SW 1271 (cell line): ENCODE measurements at places on chromosomes 7 and 10.

GRCh38 chr10:109933984-109934565 is 10.8 kb upstream of the XPNPEP1 start:
- no peak for DNase-seq

DNA sequence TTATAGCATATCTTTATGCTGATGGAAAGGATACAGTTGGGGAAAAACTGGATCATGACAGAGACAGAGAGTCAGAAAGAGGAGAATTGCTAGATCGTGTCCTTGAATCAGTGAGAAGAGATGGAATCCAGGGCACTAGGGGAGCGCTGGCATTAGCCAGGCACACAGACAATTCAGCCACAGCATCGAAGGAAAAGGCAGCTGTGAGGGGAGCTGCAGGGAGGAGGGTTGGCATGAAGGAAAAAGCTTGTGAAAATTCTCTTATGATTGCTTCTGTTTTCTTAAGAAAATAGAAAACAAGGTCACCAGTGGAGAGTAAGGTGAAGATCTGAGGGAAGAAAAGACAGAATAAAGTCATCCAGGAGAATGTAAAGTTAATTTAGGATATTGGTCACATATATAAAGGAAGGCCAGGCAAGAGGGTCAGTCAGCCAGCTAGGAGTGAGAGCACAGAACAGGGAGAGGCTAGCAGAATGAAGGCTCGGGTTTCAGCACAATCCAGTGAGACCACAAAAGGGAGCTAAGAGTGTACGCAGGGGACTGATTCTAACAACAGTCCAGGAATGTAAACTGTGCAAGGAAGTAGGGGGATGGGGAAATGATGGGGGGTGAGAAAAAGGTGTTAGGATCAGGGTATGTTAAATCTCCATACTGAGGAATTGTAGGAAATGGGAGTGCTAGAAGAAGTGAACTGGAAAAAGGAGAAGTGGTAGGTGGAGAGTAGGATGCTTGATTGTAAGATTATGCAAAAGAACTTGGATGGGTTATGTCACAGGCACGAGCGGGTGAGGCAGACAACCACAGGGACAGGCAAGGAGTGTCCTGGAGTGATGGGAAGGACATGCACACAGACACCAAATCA is 112.0 kb downstream of the RNF32 start:
- DNase-seq, result no peak

DNA sequence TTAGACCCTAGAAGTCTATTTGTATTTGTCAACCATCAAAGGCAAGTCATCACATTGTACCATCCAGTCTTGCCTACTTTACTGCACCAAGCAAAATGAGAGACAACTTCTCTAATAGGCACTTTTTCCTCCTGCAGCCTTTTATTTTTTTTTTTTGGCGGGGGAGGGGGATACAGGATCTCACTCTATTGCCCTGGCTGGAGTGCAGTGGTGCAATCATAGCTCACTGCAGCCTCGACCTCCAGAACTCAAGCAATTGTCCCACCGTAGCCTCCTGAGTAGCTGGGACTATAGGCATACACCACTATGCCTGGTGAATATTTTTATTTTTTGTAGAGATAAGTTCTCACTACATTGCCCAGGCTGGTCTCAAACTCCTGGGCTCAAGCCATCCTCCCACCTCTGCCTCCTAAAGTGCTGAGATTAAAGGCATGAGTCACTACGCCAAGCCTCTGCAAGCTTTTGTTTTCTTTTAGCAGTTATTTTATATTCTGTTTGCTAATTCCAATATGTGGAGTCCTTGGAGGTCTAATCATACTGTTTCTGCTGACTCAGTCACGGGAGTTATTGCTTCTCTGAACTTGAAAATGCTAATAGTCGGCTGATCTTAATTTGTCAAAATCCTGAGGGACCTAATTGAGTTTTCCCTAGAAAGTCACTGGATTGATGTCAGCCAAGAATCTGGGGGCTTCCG is 14.2 kb downstream of the KPNA7 start:
- no peak for DNase-seq

- DNase-seq, result no peak
Observed at GRCh38 chr10:35089611-35090161, 455 bp downstream of the CUL2 start.

- no peak for DNase-seq
Observed at GRCh38 chr7:36887233-36887632, 162.9 kb upstream of the AOAH start.

GRCh38 chr10:6579183-6579903 is 733 bp downstream of the PRKCQ start:
- DNase-seq, result no peak

DNA sequence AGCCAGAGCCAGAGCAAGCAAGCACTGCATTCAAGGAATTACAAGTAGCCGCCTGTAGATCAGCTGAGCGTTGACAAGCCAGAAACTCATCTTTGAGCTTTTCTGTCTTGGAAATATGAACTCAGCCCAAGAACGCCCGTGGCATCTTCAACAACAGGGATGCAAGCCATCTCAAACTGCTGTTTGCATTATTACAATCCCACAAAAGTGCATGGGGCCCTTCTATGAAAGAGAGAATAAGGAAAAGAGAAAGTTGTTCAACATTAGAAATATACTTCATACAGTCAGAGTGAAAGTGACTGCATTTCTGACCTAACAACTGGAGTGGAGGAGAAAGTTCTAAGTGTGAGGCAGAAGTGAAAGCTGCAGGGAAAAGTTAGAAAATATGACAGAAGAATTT is 6.5 kb downstream of the SGCE start:
- DNase-seq, result no peak

DNA sequence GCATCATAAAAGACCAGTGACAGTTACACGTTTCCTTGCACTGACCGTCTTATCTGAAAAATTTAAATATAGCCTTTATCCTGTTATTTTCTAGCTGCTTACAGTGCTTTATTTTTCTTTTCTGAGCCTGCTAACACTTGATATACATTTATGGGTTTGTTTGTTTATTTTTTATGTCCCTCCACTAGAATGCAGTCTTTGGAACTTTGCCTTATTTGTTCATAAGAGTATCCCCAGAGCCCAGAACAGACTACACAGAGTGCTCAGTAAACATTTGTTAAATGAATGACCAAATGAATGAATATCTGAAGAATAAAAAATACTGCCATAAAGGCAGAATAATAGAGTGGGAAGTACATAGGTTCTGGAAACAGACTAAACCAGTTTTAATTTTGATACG is 202.3 kb upstream of the LRRN3 start:
- DNase-seq, result no peak

GRCh38 chr10:909831-910230 is 21.7 kb downstream of the LARP4B start:
- DNase-seq, result no peak

DNA sequence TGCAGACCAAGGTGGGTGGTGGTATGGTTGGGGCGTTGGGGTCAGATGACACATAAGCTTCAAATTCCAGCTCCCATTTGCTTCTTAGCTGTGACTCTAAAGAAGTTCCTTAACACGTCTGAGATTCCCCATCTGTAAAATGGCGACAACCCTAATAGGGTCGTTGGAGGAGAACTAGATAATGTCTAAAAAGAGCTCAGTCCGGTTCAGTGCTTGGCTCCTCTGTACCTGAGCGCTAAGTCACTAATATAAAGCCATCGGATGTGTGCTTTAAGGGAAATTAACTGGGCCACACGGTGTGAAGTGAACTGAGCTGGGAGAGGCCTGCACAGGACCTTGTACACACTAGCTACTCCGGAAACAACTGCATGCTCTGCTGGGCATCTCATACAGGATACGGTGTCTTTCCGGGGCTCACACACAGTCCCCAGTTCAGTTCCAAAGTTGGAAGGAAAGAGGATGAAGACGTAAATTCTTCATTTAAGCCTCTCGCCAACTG is 476 bp upstream of the ZFYVE27 start:
- DNase-seq, result no peak

DNA sequence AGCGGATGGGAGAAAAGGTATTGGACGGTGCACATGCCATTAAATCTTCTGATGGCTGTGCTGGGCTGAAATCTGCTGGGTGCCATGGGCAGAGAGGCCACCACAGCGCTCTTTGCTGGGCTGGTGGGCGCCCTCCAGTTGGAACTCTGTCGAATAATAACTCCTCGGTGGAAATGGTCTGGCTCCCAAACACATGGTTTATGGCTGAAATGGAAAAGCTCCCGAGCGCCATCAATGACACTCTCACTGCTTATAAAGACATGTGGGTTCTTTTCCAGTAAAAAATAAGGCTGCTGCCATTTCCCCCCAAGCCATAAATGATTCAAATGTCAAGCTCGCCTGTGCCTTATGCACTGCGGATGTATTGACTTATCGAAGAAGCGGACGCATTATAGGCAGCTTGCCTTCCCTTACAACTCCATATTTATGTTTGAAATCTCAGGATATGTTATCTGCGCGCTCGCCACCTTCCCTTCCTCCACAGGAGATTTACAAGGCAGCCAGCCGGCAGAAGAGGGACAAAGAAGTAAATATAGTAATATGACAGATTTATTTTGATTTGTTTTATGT is 239.0 kb upstream of the MKI67 start:
- DNase-seq, result no peak

DNA sequence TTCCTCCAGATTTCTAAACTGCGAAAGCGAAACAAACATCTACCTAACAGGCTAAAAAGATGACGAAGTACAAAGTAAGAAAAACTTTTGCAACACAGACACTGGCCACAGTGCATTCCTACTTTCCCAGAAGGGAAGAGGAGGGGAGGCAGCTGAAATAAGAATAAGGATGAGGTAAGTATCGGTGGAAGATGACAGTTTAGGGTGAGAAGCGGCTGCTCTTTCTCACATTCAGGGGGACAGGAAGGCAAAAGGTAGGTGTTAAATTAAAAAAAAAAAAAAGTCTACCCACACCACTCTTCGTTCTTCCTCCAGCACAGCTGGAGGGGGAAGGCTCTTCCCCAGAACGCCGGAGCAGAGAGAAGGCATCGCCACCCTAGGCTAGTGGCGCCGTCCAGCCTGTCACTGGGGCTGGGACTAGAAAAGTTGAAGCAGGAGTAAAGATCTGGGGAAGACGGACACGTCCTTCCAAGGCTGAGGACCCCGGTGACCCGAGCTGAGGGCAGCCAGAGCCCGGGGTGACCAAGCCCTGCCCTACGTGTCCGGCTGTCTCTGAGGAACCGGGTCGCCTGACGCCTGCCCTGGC is 846 bp downstream of the DNAJC1 start:
- DNase-seq, result no peak

DNA sequence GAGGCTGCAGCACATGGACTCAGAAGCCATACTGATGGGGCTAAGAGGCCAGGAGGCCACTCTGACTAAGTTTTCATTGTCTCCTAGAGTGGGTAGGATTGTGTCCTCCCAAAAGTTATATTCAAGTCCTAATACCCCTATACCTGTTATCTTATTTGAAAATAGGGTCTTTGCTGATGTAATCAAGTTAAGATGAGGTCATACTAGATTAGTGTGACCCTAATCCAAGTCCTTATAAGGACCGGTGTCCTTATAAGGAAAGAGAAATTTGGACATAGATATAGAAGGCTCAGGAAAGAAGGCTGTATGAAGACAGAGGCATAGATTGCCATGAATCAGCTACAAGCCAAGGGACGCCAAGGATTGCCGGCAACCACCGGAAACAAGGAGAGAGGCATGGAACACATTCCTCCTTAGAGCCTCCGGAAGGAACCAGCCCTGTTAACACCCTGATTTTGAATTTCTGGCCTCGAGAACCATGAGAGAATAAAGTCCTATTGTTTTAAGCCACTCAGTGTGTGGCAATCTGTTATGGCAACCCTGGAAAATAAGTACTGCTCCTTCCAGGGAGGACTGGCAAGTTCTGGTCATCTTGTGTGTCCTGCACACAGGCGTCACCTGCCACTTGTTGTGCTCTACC is 157.0 kb downstream of the EMX2 start:
- DNase-seq, result no peak

DNA sequence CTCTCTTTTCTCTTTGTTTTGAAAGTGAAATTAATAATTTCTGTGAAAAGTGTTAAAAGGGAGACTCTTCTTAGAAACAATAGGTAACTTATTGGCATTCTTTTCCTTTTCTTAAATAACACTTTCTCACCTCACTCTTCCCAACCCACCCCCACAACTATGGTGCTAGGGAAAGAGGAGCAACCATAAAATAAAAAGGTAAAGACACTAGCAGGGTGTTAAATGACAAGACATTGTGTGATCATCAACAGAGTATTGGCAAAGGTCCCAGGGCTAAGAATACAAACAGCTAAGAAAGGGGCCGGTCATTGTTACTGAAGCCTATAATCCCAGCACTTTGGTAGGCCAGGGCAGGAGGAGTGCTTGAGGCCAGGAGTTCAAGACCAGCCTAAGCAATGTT is 183.7 kb downstream of the NEBL start:
- DNase-seq, result no peak

DNA sequence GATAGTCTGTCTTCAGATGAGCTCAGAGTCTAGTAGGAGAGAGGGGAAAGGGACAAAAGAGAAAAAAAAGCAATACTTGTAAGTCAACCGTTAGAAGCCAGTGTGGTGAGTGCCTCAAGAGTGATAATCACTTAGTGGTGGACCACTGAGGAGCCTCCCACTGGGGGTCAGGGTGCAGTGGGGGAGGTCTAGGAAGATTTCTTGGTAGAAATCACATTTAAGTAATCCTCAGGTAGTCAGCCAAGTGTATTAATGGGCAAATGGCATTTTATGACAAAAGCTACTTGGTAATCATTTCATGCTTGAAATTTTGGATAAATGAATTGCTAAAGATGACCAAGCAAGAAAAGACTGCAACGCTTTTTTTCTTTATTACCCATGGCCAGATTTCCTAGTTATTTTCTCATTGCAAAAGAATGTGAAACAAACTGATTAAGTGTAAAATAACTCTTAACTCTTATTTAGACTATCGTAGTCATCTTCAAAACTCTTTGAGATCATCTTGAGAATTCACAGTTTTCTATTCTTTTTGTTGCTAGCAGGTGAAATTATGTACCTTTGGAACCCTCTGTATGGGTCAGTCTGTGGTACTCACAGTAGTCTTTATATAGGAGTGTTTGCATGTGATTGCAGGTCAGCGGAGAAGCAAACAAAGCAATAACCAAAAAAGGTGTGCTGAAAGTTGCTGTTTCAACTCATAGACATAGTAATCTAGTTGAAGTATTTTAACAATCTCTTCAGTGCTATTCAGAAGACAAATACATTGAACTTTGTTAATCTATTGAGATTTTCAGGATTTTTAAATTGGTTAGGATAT is 63.9 kb downstream of the PPP1R9A start:
- no peak for DNase-seq

GRCh38 chr10:6077071-6077675 is 11.7 kb upstream of the RBM17 start:
- no peak for DNase-seq

DNA sequence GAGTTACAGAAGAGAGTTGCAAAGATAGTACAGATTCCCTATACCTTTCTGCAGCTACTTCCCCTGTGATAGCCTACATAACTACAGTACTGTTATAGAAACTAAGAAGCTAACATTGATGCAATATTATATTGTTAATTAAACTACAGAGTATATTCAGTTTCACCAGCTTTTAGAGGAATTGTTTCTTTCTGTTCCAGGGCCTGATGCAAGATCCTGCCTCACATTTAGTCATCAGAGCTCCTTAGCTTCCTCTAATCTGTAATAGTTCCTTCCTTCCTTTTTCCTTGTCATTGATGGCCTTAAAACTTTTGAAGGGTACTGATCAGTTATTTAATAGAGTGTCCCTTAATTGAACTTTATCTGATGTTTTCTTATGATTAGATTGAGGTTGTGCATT is 56.8 kb downstream of the SDHAF3 start:
- no peak for DNase-seq
